ENCODE measurements at places on chromosomes 1 and 21.

GRCh38 chr21:38229260-38229877 lies 27.4 kb upstream of the KCNJ15 start:
- peak; percentile 18 for DNase-seq

- DNase-seq: no peak
Observed at GRCh38 chr1:119139857-119140176, 636 bp downstream of the WARS2 start.

DNA sequence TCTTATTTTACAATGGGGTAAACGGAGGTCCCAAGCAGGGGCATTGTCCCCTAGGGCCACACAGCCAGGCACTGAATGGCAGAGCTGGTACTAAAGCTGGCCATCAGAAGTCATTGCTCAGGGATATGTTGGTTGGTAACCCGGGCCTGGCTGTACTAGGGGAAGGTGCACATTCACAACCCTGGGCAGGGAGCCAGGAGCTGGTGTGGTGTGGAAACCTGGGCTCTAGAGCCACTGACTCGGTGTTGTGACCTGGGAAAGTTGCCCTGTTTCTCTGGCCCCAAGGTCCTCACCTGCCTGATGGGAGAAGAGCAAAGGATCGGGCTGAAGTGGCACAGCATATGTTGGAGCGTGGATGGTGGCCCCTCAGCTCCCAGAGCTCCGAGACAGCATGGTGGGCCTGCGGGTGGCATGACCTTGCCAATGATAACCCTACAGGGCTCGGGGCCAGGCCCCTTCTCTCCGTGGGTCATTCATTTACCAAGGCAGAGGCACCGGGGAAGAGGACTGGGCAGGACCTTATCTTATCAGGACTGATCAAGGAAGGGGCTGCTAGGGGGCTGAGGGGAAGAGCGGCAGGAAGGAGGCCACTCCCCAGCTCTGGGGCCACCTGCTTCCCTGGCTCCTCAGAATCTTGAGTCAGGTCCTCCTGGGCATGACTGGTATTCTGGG lies 274.1 kb downstream of the TRABD2B start:
- no peak for DNase-seq

GRCh38 chr1:68103884-68104554 lies 53.6 kb upstream of the DIRAS3 start:
- DNase-seq: peak; percentile 76

DNA sequence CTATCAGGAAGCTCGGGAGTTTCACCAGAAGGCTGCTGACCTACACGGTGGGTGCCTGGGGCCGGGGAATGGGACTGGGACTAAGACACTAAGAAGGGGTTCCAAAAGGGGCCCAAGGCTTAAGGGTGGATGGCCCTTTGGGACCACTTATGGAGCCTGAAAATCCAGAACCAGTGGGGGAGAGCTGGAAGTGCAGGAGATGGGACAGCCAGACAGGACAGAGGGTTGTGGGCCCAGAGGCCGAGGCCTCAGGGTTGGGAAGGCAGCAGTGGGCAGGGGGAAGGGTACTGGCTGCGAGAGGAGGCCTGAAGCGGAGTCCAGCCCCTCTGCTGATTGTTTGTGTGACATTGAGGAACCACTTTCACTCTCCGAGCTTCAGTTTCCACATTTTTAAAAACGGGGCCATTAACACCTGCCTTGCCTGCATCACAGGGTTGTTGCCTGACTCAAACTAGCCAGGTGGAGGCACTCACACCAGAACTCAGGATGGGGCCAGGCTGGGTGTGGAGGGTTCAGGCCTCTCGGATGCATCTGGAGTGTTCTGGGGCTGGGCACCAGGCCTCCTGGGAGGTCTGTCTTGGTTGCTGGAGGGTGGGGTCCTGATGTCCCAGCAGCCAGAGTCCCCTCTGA lies 3.0 kb downstream of the TTC24 start:
- DNase-seq: no peak

DNA sequence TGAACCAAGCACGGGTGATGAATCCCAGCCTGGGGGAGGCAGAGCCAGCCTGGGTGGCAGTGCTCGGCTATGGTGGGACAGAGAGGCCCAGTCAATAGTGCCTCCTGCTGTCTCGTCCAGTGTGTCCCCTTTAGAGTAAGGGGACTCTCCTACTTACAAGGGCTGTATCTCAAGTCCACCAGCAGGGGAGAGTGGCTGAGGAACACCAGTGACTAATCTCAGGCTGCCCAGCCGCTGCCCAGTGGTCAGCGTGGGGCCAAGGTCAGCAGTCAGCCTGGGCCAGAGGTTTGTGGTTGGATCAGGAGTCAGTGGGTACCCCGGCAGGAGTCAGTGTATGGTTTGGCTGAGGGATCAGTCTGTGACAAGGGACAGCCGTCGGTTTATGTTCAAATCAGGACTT lies 109.2 kb upstream of the RUNX3 start:
- DNase-seq: no peak

- DNase-seq: no peak
Observed at GRCh38 chr1:7247158-7247557, 461.9 kb downstream of the CAMTA1 start.

DNA sequence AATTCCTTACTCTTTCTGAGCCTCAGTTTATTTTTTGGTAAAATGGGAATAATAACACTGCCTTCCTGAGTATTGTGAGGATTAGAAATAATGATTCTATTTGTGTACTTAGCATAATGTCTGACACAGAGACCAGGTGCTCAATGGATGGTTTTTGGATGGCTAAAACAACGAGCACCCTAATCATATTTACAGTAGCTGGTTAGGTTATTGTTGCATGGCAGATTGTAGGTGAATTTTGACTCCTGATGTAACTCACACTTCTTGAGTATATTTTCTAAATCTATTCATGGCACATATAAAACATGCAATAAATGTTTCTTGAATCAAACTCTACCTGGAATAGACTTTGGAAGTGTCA lies 11.9 kb upstream of the DUSP10 start:
- DNase-seq: no peak

GRCh38 chr1:86507935-86508582 lies 38.8 kb upstream of the CLCA4 start:
- peak; percentile 66 for DNase-seq

DNA sequence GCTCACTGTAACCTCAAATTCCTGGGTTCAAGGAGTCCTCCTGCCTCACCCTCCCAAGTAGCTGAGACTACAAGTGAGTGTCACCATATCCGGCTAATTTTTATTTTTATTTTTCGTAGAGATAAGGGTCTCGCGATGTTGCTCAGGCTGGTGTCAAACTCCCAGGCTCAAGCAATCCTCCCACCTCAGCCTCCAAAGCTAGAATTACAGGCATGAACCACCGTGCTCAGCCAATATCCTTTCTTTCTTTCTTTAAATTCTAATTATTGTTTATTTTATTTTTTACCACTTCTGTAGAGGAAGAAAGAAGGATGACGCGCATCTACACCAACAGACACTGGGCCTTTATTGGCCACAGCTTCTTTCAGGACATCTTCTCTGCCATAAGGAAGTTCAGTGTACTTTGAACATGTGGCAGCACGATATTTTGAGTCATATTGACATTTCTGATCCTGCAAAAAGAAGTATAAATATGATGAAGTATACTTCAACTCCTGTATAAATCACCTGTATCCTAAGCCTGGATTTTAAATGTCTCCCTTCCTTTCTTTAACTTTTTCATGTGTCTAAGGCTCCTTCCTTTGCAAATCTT lies 15.8 kb downstream of the CTSS start:
- DNase-seq: no peak

- no peak for DNase-seq
Observed at GRCh38 chr1:167158813-167159275, 61.8 kb upstream of the POU2F1 start.

GRCh38 chr1:7388488-7389185 lies 382.5 kb upstream of the VAMP3 start:
- DNase-seq: no peak

GRCh38 chr1:109191891-109192290 lies 21.8 kb upstream of the SARS1 start:
- no peak for DNase-seq

GRCh38 chr1:100423832-100424337 lies 71.6 kb downstream of the CDC14A start:
- DNase-seq: no peak

DNA sequence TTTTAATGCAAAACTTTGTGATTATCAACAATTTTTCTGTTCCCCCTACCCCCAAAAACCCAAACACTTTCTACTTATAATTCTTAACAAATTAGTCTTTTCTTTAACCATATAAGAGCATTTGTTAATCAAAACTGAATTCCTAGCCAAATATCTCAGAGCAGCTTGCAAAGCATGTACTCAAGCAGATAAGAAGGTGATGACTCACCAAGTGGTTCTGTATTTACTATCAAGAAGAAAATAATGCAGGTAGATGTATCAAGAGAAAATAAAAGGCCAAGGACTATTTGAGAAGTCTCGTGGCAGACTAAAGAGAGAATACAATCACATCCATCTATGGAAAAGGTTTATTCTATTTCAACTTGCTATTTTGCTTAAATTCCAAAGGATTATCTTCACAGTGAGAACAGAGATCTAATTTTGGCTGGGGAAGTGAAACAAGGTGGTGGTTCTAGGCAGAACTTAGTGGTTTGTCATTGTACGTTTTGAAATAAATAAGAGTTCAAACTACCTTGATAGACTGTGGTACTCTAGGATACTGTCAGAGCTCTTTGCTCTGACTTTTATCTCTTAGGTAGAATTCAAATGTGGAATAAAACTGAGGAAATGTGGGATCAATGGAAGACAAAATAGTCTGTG lies 94.7 kb upstream of the NRIP1 start:
- peak; percentile 28 for DNase-seq

DNA sequence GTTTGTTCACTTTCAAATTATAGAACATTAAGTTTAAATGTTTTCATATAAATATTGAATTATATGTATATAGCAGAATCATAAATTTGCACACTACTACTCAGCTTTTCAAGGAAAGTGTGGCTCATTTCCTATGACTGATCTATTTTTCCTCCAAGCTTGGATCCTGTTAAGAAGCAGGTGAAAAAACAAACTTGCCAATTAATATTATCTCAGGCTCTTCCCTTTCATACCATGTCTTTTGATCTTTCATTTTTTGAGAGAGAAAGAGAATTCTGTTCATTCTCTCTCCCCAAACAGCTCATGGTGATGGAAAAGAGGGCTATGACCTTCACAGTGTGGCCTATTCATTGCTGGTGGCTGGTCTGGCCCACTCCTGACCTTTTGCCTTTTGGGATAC lies 43.7 kb downstream of the SEC16B start:
- no peak for DNase-seq

DNA sequence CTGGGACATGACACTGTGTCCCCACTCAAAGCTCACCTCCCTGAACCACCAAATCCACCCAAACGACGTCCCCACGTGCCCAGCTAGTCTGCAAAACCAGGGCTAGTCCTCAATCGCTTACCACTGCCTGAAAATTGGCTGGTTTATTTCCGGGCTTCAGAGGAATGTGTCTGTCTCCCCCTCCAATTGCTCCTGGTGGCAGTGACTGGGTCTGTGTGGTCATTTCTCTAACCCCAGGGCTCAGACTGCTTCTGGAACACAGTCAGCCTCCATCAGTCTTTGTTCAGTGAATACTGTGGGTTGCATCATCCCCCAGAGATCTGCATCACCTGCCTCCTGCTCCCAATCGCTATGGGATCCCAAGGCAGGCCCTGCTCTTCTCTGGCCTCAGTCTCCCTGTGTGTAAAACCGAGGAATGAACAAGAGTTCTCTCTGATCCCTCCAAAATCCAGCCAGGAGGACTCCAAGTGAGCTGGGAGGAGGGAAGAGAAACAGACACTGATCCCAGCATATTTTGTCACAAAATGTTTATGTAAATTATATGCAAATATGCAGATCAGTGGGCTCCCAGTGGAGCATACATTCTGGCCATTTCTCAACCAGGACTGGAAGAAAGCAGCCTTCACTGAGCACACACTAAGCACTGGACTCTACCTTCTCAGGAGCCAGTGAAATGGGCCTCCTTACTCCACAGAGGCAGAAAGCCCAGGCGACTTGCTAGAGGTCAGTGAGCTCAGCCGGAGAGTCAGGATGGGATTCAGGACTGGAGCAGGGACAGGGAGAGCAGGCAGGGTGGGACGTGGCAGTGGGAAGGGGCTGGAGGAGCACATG lies 20.9 kb downstream of the SDC3 start:
- DNase-seq: peak; percentile 31

DNA sequence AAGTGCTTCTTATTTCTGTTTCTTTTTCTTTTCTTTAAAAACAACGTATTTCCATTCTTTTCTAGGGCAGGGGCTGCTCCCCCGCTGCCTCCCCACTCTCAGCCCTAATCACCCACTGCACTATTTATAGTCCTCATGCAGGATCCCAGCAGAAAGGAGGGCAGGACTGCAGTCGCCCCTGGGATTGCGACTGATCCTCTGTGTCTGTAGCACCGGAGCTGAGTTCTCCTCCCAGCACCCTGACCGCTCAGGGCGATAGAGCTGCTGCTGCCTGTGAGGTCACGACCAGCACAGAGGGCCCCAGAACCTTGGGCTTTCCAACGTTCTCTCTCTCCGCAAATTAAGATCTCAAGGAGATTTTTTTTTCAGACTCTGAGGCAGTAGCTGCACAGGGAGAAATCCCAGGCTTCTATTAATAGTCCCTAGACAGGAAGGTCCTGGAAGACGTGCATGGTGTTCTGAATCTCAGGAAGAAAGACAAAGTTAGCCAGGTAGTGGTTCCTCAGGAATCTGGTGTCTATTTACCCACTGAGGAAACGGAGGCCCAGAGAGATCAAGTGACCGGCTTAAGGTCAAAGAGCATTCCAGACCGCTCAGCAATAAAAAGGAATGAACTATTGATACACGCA lies 46.8 kb downstream of the PRAMEF20 start:
- DNase-seq: no peak

GRCh38 chr1:8813016-8813763 lies 4.2 kb downstream of the RERE start:
- DNase-seq: peak; percentile 45

- DNase-seq: no peak
Observed at GRCh38 chr1:232558954-232559353, 71.0 kb downstream of the SIPA1L2 start.

GRCh38 chr1:232574889-232575762 lies 54.8 kb downstream of the SIPA1L2 start:
- peak; percentile 49 for DNase-seq

DNA sequence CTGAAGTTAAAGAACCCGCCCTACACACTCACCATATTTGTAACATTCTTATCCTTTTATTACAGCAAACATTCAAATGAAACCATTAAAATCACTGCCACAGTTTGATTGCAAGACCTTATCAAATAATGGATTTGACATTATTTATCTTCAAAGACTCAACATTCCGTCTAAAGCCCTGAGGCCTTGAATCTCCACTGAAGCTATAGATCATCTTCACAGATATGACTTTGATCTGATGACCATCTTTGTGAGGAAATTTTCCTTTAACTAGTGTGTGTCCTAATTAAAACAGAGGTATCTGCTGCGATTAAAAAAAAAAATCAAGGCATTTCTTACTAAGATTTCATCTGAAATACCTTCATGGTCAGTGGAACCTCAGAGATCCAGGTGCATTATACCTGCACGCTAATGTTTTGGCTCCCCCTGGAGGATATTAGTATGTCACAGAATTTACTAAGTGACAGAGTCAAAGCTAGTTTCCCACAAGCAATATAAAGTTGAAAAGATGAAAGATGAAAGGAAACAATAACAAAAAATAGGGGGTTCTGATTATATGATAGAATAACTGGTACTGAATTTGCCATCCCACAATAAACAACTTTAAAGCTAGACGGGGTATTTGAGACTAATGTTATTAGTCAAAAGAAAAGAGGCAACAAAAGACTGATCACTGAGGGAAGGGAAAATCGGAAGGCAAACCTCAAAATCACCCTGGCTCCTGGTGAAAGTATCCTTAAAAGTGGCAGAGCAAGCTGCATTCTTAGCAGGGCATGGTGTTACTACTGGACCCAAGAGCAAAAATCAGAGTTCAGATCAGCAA lies 923.4 kb downstream of the NCAM2 start:
- DNase-seq: peak; percentile 63

GRCh38 chr1:231215681-231216385 lies 25.2 kb upstream of the GNPAT start:
- no peak for DNase-seq

GRCh38 chr1:197393105-197393504 lies 125.1 kb downstream of the CRB1 start:
- peak; percentile 14 for DNase-seq
